ENCODE measurements at places on chromosomes 4 and X. TPM values are rescaled to one million over a fixed set of nuclear protein-coding genes. Genes with fewer than 3 reads are reported as not detected.

- H3K27ac ChIP-seq, result peak within 1 kb of the TSS; percentile 73
- H3K4me3 ChIP-seq, result peak within 1 kb of the TSS; percentile 52
- H3K36me3 ChIP-seq, result no peaks in the 10 kb centered on the region
- no peaks in the 10 kb centered on the region for H3K4me1 ChIP-seq
- peak; percentile 86 for DNase-seq
Measured at GRCh38 chrX:53281321-53281822, at the start of gene IQSEC2. Gene IQSEC2, minus strand, starts transcription at chrX:53281584.

DNA sequence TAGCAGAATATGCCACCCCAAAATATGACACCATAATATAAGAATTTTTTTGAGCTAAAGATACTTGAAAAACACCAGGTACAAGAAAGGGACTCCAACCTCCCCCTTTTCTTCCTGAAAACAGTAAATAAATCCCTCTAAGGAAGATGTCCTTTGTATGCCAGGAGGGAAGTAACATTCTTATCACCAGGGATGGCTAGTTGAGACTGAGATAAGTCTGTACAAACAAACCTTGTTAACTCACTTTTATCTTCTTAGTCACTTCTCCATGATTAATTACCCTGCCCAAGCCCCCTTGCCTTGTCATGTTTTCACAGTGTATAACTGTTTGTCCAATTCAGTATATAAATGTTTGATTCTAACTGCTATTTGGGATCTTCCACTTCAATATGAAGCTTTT lies 888.0 kb downstream of the PCDH18 start:
- H3K27me3 ChIP-seq, result no peaks in the 10 kb centered on the region
- DNase-seq, result no peak
- H3K4me3 ChIP-seq, result no peak overlapping the region
- H3K27ac ChIP-seq, result no peak overlapping the region
- H3K4me1 ChIP-seq, result no peaks in the 10 kb centered on the region

- H3K27me3 ChIP-seq, result no peaks in the 10 kb centered on the region
- H3K27ac ChIP-seq, result no peak overlapping the region
- H3K4me1 ChIP-seq, result no peaks in the 10 kb centered on the region
- H3K4me3 ChIP-seq, result no peak overlapping the region
Measured at GRCh38 chr4:150323406-150324325, 245.4 kb downstream of the DCLK2 start.

- H3K27ac ChIP-seq, result no peak overlapping the region
- H3K4me1 ChIP-seq, result peaks cover 1% of the 10 kb centered on the region
- no peak for DNase-seq
- no peak overlapping the region for H3K4me3 ChIP-seq
- H3K27me3 ChIP-seq, result no peaks in the 10 kb centered on the region
- no peaks in the 10 kb centered on the region for H3K36me3 ChIP-seq
Measured at GRCh38 chr4:78581618-78582017, 30.0 kb downstream of the ANXA3 start.

DNA sequence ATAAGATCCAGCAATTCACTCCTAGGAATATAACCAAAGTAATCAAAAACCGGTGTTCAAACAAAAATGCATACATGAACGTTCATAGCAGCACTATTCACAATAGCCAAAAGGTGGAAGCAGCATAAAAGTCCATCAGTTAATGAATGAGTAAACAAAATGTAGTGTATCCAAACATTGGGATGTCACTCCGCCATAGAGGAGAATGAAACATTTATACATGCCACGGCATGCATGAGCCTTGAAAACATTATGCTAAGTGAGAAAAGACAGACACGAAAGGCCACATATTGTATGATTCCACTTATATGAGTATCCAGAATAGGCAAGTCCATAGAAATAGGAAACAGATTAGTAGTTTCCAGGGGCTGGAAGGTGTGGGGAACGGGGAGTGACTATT lies 11.0 kb upstream of the PDLIM3 start:
- DNase-seq, result no peak
- H3K4me3 ChIP-seq, result no peak overlapping the region
- no peaks in the 10 kb centered on the region for H3K4me1 ChIP-seq
- peaks cover 9% of the 10 kb centered on the region for H3K27me3 ChIP-seq

The SOD3 gene
- 1.6 TPM for polyA plus RNA-seq

DNA sequence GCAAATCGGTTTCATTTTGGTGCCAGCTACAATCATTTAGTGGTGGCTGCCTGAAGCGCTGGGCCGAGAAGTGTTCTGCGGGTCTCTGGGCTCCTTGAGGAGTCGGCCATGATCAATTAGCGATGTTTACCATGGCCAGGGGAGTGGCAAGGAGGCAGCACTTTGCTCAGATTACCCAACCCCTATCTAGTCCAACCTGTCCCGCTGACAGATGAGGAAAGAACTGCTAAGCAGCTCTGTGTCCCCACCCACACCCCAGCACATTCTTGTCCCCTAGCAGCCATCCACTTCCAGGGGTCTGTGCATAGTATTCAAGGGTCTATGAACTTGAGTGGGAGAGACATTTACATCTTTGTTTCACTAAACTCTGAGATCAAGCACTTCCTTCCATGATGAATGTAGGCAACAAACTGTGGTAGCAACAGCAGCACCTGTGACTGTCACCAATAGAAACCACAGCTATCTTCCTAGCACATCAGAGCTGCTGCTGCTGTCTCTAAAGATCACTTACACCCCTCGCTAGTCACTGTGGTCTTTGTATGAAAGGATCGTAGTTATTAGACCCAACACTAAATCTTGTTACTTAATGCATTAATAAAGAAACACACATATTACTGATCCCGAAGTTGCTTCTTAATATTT lies 331.6 kb downstream of the BCOR start:
- H3K4me3 ChIP-seq, result no peak overlapping the region
- DNase-seq, result peak; percentile 39
- H3K27me3 ChIP-seq, result peaks cover 3% of the 10 kb centered on the region
- no peaks in the 10 kb centered on the region for H3K36me3 ChIP-seq
- no peaks in the 10 kb centered on the region for H3K4me1 ChIP-seq

GRCh38 chrX:3216581-3217180 lies 129.8 kb downstream of the MXRA5 start:
- no peaks in the 10 kb centered on the region for H3K36me3 ChIP-seq
- H3K4me1 ChIP-seq, result no peaks in the 10 kb centered on the region
- no peak for DNase-seq

DNA sequence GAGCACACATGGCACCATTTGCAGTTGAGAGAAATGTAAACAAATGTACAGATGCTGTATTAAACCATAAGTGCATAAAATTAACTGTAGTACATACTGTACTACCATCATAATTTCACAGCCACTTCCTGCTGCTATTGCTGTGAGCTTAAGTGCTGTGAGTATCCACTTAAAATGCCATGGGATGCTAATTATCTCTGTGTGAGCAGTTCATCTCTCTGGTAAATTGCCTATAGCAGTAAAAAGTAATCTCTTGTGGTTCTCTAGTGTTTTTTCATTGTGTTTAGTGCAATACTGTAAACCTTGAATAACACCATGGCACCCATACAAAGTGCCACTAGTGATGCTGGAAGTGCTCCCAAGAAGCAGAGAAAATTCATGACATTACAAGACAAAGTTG lies 9.9 kb upstream of the SCOC start:
- peak overlapping the region; percentile 76 for H3K27ac ChIP-seq
- peaks cover 1% of the 10 kb centered on the region for H3K36me3 ChIP-seq
- peak; percentile 27 for DNase-seq

- DNase-seq, result peak; percentile 42
- no peaks in the 10 kb centered on the region for H3K4me1 ChIP-seq
- H3K4me3 ChIP-seq, result no peak overlapping the region
- no peaks in the 10 kb centered on the region for H3K27me3 ChIP-seq
- no peaks in the 10 kb centered on the region for H3K36me3 ChIP-seq
Measured at GRCh38 chr4:18568600-18568999, 547.0 kb upstream of the LCORL start.

DNA sequence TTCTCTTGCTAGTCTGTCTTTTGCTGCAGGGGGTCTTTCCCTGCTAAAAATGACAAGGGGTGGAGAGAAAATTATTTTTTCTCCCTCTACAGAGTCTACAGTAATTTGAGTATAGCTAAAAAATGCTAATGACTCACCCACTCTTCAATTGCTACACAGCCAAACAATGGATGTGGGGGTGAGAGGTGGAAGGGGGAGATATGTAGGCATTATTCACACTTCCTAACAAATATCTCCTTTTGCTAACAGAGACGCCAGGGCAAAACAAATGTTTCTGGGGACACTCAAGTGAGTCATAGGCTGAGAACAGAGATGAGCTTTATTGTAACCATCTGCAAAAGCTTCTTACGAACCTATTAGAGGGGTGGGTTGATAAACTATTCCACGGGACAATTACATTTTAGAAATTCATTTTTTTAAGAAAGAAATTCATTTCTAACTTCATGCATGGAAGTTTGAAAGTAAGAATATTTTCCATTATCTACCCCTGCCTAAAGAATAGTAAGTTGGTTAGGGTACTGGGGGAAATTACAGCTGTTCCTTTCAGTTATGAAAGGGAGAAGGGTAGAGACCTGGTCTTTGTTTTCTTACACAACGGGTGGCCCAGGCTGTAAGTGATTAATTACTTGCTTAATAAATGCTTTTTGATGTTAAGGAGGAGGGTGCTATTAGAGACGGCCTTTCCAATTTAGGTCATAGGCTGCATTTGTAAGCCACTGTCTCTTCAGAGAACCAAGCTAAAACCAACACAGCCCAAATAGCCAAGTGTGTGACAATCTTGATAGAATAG lies 12.8 kb downstream of the SCD5 start:
- H3K36me3 ChIP-seq, result peaks cover 6% of the 10 kb centered on the region
- peaks cover 57% of the 10 kb centered on the region for H3K4me1 ChIP-seq

DNA sequence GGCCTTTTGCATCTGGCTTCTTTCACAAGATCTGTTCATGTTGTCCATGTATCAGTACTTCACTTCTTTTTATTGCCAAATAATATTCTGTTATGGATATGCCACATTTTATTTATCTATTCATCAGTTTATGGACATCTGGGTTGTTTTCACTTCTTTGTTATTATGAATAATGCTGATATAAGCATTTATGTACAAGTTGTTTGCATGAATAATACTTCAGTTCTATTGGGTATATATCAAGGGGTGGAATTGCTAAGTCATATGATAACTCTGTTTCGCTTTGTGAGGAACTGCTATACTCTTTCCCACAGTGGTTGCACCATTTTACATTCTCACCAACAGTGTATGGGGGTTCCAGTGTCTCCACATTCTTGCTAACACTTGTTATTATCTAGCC lies 190.4 kb downstream of the RBMX2 start:
- H3K27me3 ChIP-seq, result no peaks in the 10 kb centered on the region
- no peak overlapping the region for H3K27ac ChIP-seq
- no peak for DNase-seq
- H3K4me3 ChIP-seq, result no peak overlapping the region

The PPP2R2C gene
- not detected for polyA plus RNA-seq

DNA sequence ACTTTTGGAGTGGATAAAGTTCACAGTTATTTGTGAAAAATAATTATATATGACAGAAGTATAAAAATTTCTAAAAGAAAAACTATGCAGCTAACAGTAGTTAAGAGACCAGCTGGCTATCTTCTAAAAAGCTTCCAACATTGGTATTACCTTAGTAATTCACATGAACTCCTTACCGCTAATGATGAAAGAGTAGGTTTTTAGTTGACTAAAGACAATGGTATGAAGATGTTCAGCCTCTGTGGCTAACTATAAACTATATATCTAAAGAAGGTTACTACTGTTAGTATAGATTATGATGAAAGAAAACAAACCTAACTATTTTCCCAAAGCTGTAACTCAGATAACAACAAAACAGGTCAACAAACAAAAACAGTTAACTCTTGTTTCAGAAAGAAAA lies 10.4 kb downstream of the CCNI start:
- H3K4me1 ChIP-seq, result no peaks in the 10 kb centered on the region
- no peak overlapping the region for H3K4me3 ChIP-seq
- peaks cover 42% of the 10 kb centered on the region for H3K36me3 ChIP-seq
- no peak overlapping the region for H3K27ac ChIP-seq
- DNase-seq, result no peak
- H3K27me3 ChIP-seq, result no peaks in the 10 kb centered on the region

DNA sequence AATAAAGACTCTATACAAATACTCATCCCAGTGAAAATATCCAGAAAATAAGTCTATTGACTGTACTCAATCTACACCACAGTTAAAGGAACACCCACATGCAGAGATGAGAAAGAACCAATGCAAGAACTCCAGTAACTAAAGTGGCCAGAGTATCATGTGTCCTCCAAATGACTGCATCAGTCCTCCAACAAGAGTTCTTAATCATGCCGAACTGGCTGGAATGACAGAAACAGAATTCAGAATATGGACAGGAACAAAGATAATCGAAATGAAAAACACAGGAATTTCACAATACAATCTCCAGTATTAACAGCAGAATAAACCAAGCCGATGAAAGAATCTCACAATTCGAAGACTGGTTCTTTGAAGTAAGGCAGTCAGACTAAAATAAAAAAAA lies 210.3 kb downstream of the TBCK start:
- no peaks in the 10 kb centered on the region for H3K27me3 ChIP-seq
- no peak for DNase-seq
- no peaks in the 10 kb centered on the region for H3K36me3 ChIP-seq
- H3K27ac ChIP-seq, result no peak overlapping the region
- H3K4me3 ChIP-seq, result no peak overlapping the region

- H3K4me3 ChIP-seq, result no peak overlapping the region
- H3K4me1 ChIP-seq, result no peaks in the 10 kb centered on the region
- H3K27me3 ChIP-seq, result no peaks in the 10 kb centered on the region
- no peak overlapping the region for H3K27ac ChIP-seq
Measured at GRCh38 chrX:85326234-85327059, 53.0 kb downstream of the POF1B start.

The CSAG2 gene
- not detected for polyA plus RNA-seq

DNA sequence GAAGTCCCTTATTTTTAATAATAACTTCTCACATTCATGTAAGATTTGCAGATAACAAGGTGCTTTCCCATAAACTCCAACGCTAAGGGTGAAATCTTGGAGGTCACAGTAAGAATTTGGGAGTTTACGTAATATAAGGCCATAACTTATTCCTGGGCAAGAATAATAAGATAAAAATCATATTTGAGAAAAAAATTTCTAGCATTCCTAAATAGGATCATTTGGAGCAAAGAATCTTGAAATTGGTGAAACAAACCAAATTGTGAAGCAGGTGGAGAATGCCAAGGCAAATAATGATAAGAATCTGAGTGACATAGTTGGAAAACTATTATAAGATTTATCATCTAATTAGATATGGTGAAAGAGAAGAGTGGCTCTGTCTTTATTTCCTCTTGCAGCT lies 50.4 kb upstream of the FGF16 start:
- H3K27me3 ChIP-seq, result no peaks in the 10 kb centered on the region
- H3K27ac ChIP-seq, result no peak overlapping the region
- H3K36me3 ChIP-seq, result no peaks in the 10 kb centered on the region
- no peaks in the 10 kb centered on the region for H3K4me1 ChIP-seq

DNA sequence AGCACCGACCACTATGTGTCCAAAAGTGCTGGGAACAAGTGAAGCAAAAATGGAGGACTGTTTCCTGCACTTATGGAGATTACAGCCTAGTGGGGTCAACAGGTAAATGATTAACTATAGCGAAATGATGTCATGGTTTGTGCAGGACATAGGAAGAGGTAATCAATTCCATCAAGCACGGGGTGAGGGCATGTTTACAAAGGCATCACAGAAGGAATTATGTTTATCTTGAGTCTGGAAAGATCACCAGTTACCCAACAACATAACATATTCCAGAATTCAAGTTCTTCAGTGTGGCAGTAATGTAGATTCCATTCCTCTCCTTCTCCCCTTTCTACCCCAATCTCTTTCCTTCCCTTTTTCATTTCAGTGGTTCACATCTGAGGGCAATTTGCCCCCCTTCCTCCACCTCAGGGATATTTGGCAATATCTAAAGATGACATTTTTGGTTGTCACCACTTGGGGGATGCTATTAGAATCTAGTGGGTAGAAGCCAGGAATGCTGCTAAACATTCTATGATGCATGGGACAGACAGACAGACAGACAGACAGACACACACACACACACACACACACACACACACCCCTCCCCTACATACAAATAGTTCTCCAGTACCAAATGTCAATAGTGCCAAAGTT lies 24.1 kb downstream of the FAM47E start:
- peaks cover under 1% of the 10 kb centered on the region for H3K4me1 ChIP-seq
- H3K27ac ChIP-seq, result no peak overlapping the region
- no peaks in the 10 kb centered on the region for H3K36me3 ChIP-seq
- H3K27me3 ChIP-seq, result no peaks in the 10 kb centered on the region

All from small intestine (tissue), 16 donors.